ENCODE measurements at places on chromosomes 2 and 18.
A peak's percentile ranks its signal among the peaks of the same experiment; 100 is the strongest.

- DNase-seq = no peak
These were observed 201.3 kb downstream of the GCA start for GRCh38 chr2:162545254-162545653.

DNA sequence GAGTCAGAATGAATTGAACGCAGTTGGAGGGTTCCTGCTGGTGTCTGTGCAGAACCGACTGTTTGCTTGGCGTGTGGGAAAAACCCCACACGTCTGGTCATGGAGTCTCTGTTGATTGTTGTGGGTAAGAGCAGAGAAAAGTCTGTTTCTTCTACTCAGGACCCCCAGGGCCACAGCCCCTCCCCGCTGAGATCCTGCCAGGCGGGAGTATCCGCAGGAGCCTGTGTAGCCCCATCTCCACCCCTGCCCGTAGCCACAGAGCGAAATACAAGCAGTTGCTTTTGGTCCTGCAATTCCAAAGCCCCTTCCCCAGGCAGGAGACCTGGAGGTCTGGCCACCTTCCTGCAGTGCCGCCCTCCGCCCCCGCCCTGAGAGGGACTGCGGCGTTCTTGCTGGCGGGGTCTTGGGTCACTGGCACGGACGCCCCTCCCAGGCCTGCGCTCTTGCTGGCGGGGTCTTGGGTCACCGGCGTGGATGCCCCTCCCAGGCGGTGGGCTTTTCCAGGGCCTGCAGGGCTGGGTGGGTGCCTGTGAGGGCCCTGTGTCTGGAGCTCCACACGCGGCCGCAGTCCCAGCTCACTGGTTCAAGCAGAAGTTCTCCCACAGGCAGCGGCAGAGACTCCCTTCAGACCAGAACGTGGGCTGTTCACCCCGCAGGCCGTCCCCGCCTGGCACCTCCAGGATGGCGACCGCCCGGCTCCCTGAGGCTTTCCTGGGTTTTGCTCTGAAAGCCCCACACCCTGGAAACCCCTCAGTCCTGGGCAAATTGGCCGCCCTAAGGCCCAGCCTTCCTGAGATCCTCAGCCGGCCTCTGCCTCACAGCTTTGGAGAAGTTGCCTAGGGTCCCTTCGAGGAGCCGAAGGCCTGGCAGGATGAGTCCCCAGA, 76.0 kb upstream of the CTDP1 start:
- no peak for DNase-seq

DNA sequence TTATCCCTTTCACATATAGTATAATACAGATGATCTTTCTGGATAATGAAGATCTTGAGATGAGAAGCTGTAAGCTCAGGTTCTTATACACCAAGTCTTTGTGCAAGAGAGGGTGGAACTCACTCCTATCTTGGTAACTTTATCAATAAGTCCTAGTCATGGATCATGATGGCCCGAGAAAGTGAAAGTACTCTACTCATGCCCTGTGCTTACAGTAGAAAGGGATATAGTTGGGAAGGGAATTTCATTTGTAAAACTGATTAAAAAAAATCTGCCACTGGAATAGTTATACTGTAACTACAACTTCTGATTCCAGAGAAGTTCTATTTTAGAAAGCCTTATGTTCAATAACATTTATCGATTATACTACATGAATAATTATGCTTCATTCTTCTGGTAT, 51.8 kb downstream of the MYO3B start:
- no peak for DNase-seq

- no peak for DNase-seq
These were observed 34.4 kb downstream of the ATP8B1 start for GRCh38 chr18:57768537-57769326.

DNA sequence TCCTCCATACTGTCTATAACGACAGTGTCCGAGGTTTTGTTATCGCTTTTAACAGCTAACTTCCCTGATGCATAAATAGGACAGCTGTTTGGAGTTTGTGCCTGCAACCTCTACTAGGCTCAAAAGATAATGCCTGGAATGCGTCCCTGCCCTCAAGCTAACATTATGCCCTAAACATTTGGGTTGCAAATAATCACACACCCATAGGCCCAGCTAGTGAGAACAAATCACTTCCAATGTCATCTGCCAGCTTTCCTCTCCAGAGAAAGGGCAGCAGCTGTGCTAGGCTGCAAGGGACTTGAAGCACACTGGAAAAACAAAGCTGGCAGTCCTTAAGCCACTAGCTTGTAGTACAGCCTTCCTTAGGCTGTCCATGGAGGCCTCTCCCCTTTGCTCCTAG, 201.8 kb upstream of the LYPD1 start:
- no peak for DNase-seq

GRCh38 chr18:34039611-34040010, 185.1 kb downstream of the NOL4 start:
- DNase-seq = no peak

GRCh38 chr2:85662899-85663593, 5.0 kb downstream of the SFTPB start:
- DNase-seq = no peak

DNA sequence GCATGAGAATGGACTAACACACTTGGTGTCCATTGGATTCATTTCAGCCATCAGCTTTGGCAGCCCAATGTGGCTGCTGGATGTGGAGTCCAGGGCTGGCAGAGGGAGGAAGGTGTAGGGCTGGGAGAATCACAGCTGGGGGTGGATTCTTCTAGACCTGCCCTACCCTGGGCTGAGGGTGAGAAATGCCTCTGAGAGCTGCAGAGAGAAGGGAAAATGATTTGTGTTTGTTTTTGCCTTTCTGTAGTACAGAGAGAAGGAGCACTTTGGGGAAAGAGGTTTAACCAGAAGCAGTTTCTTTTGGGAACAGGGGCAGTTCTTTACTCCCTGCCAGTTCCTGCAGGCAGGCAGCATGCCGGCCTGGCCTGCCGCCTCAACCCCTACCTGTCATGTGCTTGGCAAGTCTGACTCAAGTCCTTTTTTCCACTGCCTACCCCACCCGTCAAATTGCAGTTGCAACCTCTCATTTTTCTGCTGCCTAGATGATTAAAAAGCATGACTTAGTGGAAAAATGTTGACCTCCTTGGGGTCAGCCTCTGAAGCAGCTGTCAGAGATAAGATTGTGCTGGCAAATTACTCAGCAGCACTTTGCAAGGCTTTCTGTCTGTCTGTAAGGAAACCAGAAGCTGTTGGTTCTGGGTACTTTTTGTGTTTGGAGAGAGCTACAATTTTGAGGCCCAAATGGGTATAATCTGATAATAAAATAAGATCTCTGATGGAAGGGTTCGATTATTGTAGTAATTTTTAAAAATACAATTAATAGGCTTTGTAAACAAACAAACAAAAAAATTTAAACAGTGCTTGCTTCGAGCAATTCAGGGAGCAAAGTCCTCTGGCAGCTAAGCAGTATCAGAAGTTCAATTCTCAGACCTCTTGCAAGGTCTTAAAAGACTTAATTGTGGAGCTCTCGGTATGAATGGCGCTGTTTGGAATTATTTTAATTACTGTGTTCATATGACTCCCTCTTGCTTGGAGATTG, 21.7 kb downstream of the LBH start:
- peak; percentile 18 for DNase-seq

DNA sequence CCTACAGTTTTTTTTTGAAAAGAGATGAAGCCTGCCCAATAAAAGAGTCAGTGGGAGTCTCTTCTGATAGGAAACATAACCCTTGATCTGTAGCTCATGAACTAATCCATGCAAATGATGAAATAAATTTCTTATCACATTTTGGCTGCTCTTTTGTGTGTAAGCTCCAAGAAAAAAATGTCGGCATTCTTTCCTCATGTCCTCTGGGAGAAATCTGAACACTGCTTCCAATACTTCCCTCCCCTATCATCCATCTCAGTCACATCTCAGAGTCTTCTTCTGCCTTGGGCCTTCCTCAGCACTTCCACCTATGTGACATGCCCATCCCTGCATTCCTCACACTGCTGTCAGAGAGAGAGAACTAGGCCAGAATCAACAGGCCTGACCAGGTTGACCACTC, 395.7 kb upstream of the ST6GAL2 start:
- DNase-seq = no peak

- no peak for DNase-seq
These were observed 99.1 kb downstream of the SH3BP4 start for GRCh38 chr2:235050980-235051351.
